MCF 10A (cell line): ENCODE measurements at places on chromosomes 6 and 20. TPM values are rescaled to one million over a fixed set of nuclear protein-coding genes. Genes with fewer than 3 reads are reported as not detected.

TUBB2A gene
- total RNA-seq, result 13.3 and 17.8 TPM in 2 replicates

HEY2 gene
- total RNA-seq, result not detected in 2 replicates

C6orf15 gene
- not detected in 2 replicates for total RNA-seq

PERP gene
- total RNA-seq, result 103 and 120 TPM in 2 replicates

UNC93A gene
- total RNA-seq, result not detected in 2 replicates

RSPH9 gene
- total RNA-seq, result not detected in 2 replicates

SLPI gene
- 273 and 284 TPM in 2 replicates for total RNA-seq

PDYN gene
- total RNA-seq, result not detected in 2 replicates

BCAS1 gene
- not detected in 2 replicates for total RNA-seq

DAAM2 gene
- not detected in 2 replicates for total RNA-seq

ADTRP gene
- 14.8 and 25.3 TPM in 2 replicates for total RNA-seq

RAMACL gene
- total RNA-seq, result 5.3 and 5.8 TPM in 2 replicates

PTCHD4 gene
- total RNA-seq, result 7.4 and 8.4 TPM in 2 replicates

PPP1R16B gene
- total RNA-seq, result not detected in 2 replicates

SMPD2 gene
- total RNA-seq, result 17.7 and 19.9 TPM in 2 replicates

GGTLC1 gene
- not detected in 2 replicates for total RNA-seq

PTCRA gene
- not detected in 2 replicates for total RNA-seq

CENPQ gene
- total RNA-seq, result 3.9 and 5.4 TPM in 2 replicates

ZNF334 gene
- not detected in 2 replicates for total RNA-seq

L3MBTL1 gene
- total RNA-seq, result 10.5 and 11.4 TPM in 2 replicates

F13A1 gene
- 0.65 and 0.93 TPM in 2 replicates for total RNA-seq

SOBP gene
- 0.21 and 0.47 TPM in 2 replicates for total RNA-seq

NOX3 gene
- total RNA-seq, result not detected in 2 replicates

MUCL3 gene
- total RNA-seq, result not detected in 2 replicates

GPX5 gene
- not detected in 2 replicates for total RNA-seq

SRSF12 gene
- 1.1 and 1.2 TPM in 2 replicates for total RNA-seq

AKAP7 gene
- total RNA-seq, result 2.9 and 5.6 TPM in 2 replicates

TSHZ2 gene
- total RNA-seq, result 1.6 and 2.3 TPM in 2 replicates

NNAT gene
- total RNA-seq, result not detected in 2 replicates

RGS17 gene
- 2.5 and 3.7 TPM in 2 replicates for total RNA-seq

NRSN1 gene
- not detected in 2 replicates for total RNA-seq

PI16 gene
- total RNA-seq, result not detected in 2 replicates

TNFRSF21 gene
- 17.8 and 19.3 TPM in 2 replicates for total RNA-seq

TSPO2 gene
- not detected in 2 replicates for total RNA-seq

MCCD1 gene
- total RNA-seq, result not detected in 2 replicates

POPDC3 gene
- 7.3 and 7.9 TPM in 2 replicates for total RNA-seq

HLA-DMB gene
- total RNA-seq, result not detected in 2 replicates

KCNK16 gene
- total RNA-seq, result not detected in 2 replicates

SAMD3 gene
- not detected in 2 replicates for total RNA-seq

DXO gene
- 39.1 and 41.4 TPM in 2 replicates for total RNA-seq

EYA4 gene
- not detected in 2 replicates for total RNA-seq

NFATC2 gene
- 0.07 and 0.12 TPM in 2 replicates for total RNA-seq

ZHX3 gene
- total RNA-seq, result 23.8 and 34.1 TPM in 2 replicates

HLA-DQA2 gene
- not detected in 2 replicates for total RNA-seq

ETV7 gene
- 0.20 and 0.47 TPM in 2 replicates for total RNA-seq

ATP6V1G2 gene
- 1.2 and 2.4 TPM in 2 replicates for total RNA-seq

HLA-DOA gene
- not detected in 2 replicates for total RNA-seq

CDK5RAP1 gene
- total RNA-seq, result 41.0 and 45.0 TPM in 2 replicates

TRAPPC3L gene
- not detected in 2 replicates for total RNA-seq

RSPO3 gene
- not detected in 2 replicates for total RNA-seq

FAM184A gene
- 1.3 and 2.2 TPM in 2 replicates for total RNA-seq

BPIFA1 gene
- not detected in 2 replicates for total RNA-seq

CABLES2 gene
- 1.5 and 2.8 TPM in 2 replicates for total RNA-seq

BFSP1 gene
- total RNA-seq, result 3.5 and 3.9 TPM in 2 replicates

GSTA4 gene
- total RNA-seq, result 5.3 and 5.9 TPM in 2 replicates

DEFB132 gene
- total RNA-seq, result not detected in 2 replicates

SULF2 gene
- total RNA-seq, result 68.7 and 82.2 TPM in 2 replicates

FAM217A gene
- total RNA-seq, result not detected in 2 replicates

PPP1R3G gene
- 0.07 TPM in 2 replicates for total RNA-seq

STK35 gene
- 18.2 and 21.3 TPM in 2 replicates for total RNA-seq
